ENCODE measurements at places on chromosomes 16 and 17.

- no peak for DNase-seq
Observed at GRCh38 chr16:24119807-24120206, 136.3 kb upstream of the CACNG3 start.

DNA sequence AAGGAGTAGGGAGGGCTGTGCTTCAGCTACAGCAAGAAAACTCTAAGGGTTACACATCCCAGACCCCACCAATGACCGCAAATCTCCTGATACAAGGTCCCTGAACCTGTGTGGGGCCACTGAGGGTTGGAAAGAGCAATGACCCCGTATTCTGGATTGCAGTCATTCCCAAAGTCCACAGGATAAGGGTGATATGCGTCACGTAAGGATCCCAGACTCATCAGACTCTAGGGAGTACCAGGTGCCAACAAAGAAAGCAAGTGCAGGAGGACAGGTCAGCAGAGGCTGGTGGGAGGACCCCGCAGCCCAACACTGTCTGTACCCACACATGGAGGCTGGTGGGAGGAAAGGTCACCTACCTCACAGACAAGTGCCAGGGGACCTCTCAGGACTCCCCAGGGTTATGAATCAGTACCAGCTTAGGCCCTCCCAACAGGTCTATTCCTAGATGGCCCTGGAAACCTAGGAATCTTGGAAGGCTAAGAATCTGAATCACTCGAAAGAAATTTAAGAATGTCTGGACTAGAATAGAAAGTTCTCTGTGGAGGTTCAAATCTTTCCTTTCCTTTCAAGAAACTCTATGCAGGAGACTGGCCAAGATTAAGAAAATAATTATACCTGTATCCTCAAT is 16.2 kb downstream of the PITPNA start:
- DNase-seq: no peak

- no peak for DNase-seq
Observed at GRCh38 chr17:45771271-45771959, 12.7 kb upstream of the CRHR1 start.

DNA sequence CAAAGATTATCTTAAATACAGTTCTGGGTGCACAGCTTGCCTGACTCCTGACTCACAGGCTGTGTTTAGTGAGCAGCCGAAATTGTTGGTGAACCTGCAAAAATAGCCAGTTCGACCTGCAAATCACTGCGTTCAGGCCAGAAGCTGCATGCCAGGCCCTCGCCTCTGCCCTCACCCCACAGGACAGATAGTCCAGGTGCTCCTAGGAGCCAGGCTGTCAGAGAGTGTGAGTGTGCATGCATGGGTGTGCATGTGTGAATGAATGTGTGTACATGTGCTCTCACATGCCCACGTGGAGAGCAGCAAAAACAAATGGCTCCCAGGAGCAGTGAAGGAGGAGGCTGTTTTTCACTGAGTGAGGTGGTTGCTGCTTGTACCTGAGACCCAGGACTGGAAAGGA is 131.8 kb downstream of the ABCC12 start:
- DNase-seq: no peak

- no peak for DNase-seq
Observed at GRCh38 chr17:4098521-4099209, 44.2 kb downstream of the ZZEF1 start.

DNA sequence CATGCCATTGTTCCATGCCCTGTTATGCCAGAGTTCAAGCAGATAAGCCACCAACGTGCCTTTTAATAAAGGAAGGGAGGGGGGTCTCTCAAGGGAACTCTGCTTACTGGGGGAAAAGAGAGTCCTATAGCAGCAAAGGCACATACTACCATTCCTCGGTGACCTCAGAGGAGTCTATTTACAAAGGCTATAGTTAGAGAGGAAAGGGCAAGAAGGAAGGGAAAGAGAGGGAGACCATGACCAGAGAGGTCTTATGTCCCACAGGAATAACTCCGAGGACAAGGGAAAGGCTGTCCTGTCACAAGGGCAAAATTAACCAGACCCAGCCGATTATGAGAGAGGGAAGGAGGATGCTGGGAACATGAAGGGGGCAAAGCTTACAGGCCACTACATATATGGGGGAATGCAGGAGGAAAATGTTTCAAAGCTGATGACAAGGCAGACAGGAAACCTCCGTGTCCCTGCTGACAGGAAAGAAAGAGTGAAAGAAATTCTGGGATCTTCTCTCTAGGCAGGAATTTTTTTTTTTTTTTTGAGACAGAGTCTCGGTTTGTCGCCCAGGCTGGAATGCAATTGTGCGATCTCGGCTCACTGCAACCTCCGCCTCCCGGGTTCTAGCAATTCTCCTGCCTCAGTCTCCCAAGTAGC is 51.5 kb downstream of the HIC1 start:
- no peak for DNase-seq

- no peak for DNase-seq
Observed at GRCh38 chr16:1049976-1050247, 22.6 kb upstream of the SSTR5 start.

- no peak for DNase-seq
Observed at GRCh38 chr17:7587420-7588151, 2.3 kb downstream of the SOX15 start.

Measured in stimulated activated CD8-positive, alpha-beta memory T cell treated with anti-CD3 and anti-CD28 coated beads, Interleukin-7, amount 100 ng/mL, for 1 hour (primary cell).